ENCODE measurements at places on chromosomes 12 and 14.

GRCh38 chr14:100683578-100683977 is 43.1 kb upstream of the DLK1 start:
- no peak for DNase-seq

GRCh38 chr14:92969871-92970270 is 46.9 kb downstream of the CHGA start:
- DNase-seq = no peak

- no peak for DNase-seq
These were observed 1.9 kb downstream of the MED21 start for GRCh38 chr12:27024291-27024690.

- DNase-seq = no peak
These were observed 20.3 kb downstream of the SLC25A29 start for GRCh38 chr14:100285913-100286400.

GRCh38 chr12:101777485-101777884 is 38.2 kb upstream of the SYCP3 start:
- no peak for DNase-seq

- DNase-seq = no peak
These were observed 2.7 kb upstream of the GALNT6 start for GRCh38 chr12:51393676-51394545.

GRCh38 chr14:102201353-102201738 is 61.6 kb downstream of the WDR20 start:
- no peak for DNase-seq

GRCh38 chr12:53049571-53050318 is at the start of gene TNS2:
Gene TNS2 (plus strand): TSS chr12:53050065. CDS start chr12:53050186, 121 bp downstream.
- DNase-seq = no peak
